ENCODE measurements at places on chromosomes 7 and 10.

GRCh38 chr7:133741078-133741477 is 386.1 kb upstream of the LRGUK start:
- no peak for DNase-seq

DNA sequence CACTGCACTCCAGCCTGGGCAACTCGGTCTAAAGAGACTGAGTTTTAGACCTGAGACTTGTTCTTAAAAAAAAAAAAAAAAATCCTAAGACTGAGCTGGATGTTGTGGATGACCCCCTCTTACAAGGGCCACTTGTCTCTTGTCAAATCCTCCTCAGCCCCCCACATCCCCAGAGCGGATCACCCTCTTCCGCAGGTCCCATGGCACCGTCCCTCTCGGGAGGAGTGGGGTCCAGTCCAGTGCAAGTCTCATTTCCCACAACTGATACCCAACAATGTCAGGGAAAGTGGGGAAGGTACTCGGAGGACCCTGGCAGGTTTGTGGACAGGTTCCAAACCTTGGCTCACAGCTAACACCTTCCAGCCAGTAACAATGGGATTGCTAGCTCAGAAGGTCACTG is 100.3 kb downstream of the ELFN1 start:
- DNase-seq: no peak

DNA sequence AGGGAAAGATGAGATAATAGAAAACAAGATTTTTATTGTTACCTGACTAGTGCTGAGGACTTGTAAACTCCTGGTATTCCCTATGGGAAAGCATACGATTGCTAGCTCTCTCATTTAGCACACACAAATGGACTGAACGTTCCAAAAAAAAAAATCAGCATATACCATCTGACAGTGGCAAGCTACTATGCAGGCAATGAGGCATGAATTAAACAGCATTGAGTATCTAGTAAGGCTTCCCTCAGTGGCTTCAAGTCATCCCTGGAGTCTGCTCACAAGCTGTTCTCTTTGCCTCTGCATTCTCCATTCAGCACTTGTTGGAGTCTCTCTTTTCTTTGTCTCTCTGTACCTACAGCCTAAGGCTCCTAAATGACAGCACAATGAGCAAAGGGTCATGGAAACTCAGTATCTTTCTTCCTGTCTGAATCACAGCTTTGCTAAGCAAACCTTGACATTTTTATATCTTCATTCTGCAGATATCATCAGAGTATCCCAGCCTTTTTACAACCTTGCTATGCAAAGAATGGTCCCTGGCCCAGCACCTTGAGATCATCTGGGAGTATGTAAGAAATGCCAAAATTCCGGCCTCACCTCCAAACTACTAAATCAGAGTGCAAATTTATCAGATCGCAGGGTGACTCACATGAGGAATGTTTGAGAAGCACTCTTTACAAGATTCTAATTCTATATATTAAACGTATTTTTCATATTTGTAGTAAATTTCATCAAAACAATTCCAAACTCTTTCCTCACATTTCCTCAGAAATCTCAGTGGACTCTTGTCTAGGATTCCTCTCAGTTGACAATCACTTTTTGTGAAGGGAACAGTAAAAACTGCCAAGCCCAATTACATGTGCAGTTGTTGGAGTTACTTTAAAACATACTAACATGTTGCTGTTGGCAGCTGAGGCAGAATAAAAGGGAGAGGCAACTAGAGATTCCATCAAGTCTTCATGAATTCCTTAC is 10.8 kb upstream of the LIPA start:
- DNase-seq: no peak

GRCh38 chr7:98613601-98614425 is 3.3 kb upstream of the NPTX2 start:
- DNase-seq: peak; percentile 54

DNA sequence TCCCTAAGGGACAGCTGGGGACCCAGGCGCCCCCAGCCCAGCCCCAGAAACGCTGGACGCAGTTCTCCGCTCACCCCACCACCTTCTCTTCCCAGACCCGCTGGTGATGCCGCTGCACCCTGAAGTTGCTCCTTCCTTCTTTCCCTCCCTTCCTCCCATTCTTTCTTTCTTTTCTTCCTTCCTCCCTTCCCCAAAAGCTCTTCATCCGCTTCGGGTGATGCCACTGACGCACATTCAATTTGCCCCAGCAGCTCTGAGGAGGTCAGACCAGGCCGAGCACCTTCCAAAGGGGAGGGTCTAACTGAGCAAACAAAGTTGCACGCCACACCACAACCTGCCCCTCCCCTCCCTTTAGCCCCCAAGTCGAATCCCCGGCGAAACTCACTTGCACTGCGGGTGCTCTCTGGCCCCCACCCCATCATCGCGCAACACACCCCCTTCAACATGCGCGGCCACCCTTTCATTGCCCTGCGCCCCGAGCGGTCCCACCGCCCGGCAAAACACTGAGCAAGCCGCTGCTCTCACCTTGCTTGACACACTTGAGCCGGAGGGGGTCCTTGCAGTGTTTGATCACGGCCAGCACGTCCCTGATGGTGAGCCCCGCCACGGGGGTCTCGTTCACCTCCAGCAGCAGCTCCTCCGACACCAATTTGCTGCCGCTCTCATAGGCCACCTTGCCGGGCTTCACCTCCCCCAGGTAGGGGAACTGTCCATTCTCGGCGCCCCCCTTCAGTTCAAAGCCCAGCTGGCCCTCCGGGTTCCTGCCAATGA is 787 bp downstream of the MAGI2 start:
- DNase-seq: peak; percentile 15

GRCh38 chr7:2192831-2193534 is 39.8 kb downstream of the MAD1L1 start:
- no peak for DNase-seq

DNA sequence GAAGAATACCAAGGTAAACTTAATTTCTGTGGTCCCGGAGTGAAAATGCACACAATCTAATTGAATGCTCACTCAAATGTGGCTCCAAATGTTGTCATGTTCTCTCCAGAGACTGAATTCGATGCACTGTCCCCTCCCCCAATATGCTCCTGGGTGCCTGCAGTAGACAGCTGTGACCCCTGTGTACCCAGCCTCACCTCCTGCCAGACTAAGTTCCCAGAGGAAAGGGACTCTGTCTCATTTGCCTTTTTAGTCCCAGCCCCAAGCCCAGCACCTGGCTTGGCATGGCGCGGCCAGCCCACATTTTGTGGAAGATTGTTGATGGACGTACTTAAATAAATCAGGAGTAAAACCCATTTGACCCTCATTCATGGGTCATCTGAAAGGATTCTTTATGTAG is 21.8 kb upstream of the FIGNL1 start:
- DNase-seq: no peak

DNA sequence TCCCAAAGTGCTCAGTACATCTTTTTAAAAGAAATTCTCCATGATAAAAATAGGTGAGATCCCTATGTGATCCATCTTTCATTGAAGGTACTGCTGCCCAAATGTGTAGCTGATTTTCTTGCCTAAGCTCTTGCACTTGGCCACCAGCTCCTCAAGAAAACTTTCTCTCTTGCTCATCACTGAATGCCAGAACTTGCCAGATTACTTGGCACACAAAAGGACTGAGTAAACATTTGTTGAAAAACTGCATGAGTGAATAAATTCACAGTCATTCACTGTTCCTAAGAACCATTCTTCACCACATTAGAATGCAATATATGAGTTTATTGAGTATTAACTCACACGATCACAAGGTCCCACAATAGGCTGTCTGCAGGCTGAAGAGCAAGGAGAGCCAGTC is 99.9 kb downstream of the TRIL start:
- no peak for DNase-seq

- no peak for DNase-seq
Measured at GRCh38 chr10:80614576-80615416, 77.1 kb downstream of the SH2D4B start.

DNA sequence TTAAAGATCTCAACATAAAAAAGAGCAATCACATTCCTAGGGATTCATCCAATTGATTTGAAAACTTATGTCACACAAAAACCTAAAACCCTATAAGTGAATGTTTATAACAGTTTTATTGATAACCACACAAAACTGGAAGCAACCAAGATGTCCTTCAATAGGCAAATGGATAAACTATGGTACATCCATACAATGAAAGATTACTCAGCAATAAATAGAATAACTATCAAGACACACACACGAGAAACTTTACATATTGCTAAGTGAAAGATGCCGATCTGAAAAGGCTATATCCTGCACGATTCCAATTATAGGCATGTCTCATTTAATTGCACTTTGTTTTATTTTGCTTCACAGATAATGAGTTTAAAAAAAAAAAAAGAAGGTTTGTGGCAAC is 83.3 kb downstream of the ATE1 start:
- DNase-seq: no peak

DNA sequence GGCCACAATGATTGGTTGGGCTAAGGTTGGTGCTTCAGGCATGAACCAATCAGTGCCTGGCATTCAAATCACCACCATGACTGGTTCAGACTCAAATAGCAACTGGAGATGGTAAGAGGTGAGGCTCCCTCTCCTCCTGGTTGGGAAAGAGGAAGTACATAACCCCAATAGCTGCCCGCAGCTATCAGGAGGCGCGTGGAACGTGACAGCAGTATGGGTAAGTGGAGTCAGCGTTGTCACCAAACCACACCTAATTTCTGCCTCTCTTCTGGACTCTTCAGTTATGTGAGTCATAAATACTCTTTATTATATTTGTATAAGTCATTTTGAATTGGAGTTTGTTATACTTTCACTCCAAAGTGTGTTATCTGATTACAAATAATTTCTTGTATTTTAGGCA is 17.9 kb upstream of the ITGA8 start:
- no peak for DNase-seq

DNA sequence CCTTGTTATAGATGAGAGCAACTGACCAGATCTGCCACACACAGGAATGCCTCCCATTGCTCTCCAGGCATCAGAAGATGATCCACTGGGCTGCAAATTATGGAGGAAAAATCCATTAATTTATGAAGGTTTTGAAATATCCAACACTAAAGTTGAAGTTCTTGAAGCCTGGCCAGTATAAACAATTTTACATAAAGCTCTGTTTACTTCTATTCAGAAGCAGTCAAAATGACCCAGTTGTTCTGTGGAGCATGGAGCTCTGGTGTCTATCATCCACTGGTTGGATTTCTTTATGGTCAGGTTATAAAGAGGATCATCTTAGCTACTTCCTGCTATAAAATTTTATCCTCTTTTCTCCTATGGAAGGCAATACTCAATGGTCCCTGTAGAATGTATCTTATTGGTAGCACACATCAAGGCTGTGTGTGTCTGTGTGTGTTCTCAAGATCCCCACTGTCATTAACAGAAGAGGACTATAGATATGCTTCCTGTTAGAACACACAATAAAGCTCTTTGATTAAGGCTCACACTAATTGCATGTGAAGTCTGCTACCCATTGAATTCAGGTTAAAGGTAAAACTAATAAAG is 747.4 kb downstream of the SUGCT start:
- no peak for DNase-seq

DNA sequence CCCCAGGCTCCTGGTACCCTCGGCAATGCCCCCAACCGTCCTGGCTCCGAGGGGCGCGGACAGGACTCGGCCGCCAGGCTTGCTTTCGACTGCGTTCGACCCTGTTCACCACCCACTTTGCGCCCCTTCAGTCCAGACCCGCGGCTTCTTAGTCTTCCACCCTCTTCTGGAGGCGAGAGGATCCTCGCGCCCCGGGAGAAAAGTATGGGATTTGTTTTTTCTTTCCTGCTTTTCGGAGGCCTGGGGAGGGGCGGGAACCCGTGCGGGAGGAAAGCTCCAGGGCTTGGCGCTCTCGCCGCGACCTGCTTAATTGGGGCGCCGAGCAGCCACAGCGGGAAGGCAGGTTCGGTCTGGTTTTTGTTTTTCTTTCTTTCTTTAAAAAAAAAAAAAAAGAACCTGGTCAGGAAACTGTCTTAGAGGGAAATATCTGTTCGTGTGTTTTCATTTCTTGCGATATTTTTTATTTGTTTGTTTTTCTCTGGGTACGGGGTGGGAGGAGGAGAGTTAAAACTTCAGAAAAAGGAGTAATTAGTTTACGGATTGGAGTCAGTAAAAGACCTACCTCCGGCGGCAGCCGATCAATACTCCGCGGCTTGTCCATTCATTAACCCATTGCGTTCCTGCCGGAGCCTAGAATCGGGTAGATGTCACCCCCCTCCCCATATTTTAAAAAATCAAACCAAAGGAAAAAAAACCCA is 1.6 kb downstream of the EMX2 start:
- DNase-seq: no peak

DNA sequence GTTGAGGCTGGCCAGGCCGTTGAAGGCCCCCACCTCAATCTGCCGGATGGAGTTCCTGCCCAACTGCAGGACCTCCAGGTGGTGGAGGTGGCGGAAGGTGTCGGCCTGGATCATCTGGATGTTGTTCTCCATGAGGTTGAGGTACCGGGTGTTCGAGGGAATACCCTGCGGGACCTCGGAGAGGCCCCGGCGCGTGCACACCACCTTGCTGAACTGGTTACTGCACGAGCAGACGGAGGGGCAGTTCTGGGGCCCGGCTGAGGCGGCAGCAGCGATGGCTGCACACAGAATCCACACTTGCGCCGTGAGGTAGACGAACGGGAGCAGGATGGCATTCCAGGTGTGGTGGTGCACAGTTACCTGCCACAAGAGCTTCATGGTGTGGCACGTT is 979 bp downstream of the LRRC4 start:
- DNase-seq: no peak

DNA sequence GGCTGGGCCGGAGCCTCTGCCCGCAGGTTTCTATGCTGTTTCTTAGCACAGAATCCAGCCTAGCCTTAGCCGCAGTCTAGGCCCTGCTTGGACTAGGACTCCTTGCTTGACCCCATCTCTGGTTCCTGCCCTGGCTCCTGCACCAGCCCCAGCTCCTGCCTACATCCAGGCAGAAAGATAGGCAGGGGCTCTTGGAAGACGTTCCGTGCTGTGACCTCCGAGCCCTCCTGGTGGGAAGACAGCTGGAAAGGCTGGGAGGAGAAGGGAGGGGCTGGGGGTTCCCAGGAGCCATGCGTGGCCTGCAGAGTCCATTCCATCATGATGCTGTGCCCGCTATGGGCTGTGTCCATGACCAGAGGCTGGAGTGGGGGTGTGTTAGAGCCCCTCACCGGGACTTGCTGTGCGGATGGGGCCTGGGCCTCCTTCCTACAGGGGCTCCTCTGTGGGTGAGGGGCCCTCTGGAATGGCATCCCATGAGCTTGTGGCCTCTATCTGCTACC is 26.2 kb downstream of the RAMP3 start:
- DNase-seq: no peak

DNA sequence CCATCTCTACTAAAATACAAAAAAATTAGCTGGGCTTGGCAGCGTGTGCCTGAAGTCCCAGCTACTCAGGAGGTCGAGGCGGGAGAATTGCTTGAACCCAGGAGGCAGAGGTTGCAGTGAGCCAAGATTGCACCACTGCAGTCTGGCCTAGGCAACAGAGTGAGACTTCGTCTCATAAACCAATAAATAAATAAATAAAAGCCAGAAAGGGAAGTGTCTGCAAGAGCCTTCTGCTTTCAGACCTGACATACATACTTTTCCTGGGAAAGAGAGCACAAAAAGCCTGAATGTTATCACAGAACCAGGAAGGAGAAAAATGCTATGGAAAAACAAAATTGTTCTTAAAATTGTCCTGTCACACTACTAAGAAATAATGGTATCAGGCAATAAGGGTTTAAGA is 4.1 kb upstream of the KIF5B start:
- DNase-seq: no peak
